ENCODE measurements at places on chromosomes 6 and 20. TPM values are rescaled to one million over a fixed set of nuclear protein-coding genes. Genes with fewer than 3 reads are reported as not detected.

ACOT8 gene
- 41.0 TPM for total RNA-seq

CCDC170 gene
- total RNA-seq: not detected

CFAP61 gene
- 0.23 TPM for total RNA-seq

CLDN20 gene
- total RNA-seq: not detected

PPP1R14C gene
- not detected for total RNA-seq

FAM209B gene
- not detected for total RNA-seq

OLIG3 gene
- not detected for total RNA-seq

RBBP9 gene
- 30.3 TPM for total RNA-seq

ABCC10 gene
- total RNA-seq: 10.3 TPM
